ENCODE measurements at places on chromosomes 12 and 14.

GRCh38 chr12:57090924-57091637 is 2.2 kb downstream of the NAB2 start:
- no peak for DNase-seq

GRCh38 chr14:105491366-105491973 is 424 bp downstream of the TEDC1 start:
- DNase-seq, result no peak

DNA sequence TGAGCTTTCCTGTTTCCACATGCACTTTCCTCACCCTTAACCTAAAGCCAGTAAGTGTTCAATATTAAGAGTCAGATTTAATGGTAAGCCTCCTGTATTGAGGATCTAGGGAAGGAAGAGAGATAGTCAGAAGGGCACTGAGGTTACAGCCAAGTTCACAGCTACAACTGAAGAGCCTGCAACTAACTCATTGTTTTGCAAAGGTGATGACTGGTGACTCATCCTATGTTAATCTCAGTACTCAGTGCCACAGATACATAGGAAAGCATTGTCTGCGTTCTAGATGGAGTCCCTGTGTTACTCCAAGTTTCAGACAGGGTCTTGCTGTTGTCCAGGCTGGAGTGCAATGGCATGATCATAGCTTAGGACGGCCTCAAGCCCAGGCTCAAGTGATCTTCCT is 157.0 kb upstream of the RBM19 start:
- no peak for DNase-seq

GRCh38 chr12:123490089-123490488 is 32.1 kb downstream of the SNRNP35 start:
- no peak for DNase-seq

- no peak for DNase-seq
These were observed 55.9 kb upstream of the CLMN start for GRCh38 chr14:95375539-95376109.

- DNase-seq, result no peak
These were observed 116.3 kb upstream of the PRICKLE1 start for GRCh38 chr12:42705863-42706262.

DNA sequence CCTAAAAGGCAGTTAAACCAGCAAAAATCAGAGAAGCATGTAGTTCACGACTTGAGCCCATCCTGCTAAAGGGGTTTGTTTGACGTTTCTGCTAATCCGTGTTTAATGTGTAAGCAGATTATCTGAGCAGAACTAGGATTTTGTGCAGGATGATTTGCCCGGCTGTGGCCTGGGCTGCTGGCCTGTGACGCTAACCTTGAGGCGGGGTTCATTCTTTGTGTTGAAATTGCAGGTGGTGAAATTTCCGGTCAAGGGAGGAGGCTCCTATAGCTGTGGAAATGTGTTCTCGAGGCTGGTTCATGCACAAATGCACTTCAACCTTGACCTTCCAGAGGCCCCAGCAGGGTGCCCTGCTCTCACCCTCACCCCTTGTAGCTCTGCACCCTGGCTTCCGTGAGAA is 63.7 kb downstream of the SLC24A4 start:
- no peak for DNase-seq

- no peak for DNase-seq
These were observed 64.9 kb upstream of the CATSPERB start for GRCh38 chr14:91796617-91797347.

DNA sequence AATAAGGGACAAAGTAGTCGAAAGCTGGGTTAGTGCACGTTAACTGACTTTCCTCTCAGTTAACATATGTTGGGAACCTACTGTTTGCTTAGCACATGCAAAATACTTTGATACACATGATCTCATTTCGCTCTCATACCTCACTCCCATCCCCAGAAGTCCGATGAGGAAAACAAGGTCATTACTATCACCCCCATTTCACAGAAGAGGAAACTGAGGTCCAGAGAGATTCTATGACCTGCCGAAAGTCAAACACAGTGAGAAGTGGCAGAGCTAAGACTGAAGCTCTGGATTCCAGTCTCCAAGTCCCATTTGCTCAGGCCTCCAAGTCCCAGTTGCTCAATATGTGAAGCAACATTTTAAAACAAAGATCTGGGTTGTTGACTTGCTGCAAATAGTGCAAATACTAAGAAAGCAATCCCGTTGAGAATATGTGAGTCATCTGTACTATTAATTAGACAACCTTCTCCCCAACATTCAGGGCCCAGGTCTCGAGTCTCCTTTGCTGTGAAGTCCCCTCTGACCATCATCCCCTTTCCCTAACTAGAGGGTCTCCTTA is 170.6 kb upstream of the PWP1 start:
- DNase-seq, result no peak

DNA sequence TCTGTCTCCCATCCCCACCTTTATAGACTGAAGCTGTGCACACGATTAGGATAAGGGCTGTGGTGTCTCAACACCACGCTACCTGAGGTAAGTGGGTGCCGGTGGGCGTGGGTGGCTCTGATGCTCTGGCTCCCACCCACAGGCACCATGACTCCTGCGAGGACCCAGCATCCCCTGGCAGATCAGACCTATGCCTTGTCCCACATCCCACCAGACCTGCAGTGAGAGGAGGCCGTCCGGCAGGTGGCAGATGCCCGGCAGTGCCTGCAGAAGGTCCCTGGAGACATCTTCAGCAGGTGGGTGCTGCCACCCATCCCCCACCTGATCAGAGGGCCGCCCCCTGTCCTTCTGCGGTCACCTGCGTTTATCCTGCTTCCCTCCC is 104.4 kb upstream of the PRB2 start:
- no peak for DNase-seq

DNA sequence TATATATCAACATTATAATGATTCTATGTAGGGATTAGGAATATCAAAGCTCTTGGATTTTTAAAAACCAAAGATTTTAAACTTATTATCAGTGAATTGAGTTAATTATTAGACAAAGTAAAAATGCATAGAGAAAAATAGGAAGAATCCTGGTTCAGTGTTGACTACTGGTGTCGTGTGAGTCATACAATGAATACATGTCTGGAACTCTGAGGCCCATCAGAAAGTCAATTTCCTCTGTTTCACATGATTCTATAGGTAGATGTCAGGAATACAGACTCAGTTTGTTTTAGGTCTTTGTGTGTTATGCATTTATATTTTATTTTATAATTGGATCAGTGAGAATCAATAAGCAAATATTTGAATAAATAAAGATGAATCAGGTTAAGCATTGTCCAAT is 84.5 kb upstream of the RTL1 start:
- DNase-seq, result no peak

Data from thoracic aorta (tissue), 2 donors.